ENCODE measurements at places on chromosomes 1 and 21.
A peak's percentile ranks its signal among the peaks of the same experiment; 100 is the strongest.

DNA sequence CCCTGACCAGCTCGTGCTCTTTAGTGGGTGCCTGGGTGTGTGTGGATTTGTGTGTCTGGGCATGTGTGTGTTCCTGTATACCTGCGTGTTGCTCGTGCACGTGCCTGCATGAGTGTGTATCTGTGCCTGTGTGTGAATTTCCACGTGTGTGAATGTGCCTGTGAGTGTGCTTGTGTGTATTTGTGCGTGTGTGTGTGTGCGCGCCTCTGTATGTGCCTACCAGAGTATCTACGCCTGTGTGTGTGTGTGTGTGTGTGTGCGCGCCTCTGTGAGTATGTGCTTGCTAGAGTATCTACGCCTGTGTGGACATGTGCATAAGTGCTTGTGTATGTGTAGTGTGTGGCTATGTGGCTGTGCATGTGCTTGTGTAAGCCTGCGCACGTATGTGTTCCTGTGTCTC lies 691 bp upstream of the SELENBP1 start:
- no peak for DNase-seq

DNA sequence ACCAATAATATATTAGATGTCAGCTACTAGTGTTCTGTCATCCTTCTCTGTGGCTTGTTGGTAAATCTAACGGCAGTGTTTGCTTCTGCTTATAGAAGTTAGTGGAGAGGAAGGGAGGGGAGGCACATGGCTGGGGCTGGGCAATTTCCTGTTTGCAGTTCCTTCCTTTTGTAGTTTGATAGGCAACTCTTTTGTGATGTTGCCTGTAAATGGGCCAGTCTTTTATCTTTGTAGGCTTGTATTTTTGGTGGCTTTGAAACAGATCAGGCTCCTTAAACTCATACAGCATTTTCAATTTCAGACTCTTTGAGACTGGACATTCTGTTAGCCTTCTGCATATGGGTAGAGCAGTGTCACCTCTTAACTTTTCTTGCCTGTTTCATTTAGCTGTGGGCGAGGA lies 48.1 kb downstream of the CDC14A start:
- DNase-seq = peak; percentile 21

- no peak for DNase-seq
These were observed 6.3 kb downstream of the KIF17 start for GRCh38 chr1:20711285-20712214.

DNA sequence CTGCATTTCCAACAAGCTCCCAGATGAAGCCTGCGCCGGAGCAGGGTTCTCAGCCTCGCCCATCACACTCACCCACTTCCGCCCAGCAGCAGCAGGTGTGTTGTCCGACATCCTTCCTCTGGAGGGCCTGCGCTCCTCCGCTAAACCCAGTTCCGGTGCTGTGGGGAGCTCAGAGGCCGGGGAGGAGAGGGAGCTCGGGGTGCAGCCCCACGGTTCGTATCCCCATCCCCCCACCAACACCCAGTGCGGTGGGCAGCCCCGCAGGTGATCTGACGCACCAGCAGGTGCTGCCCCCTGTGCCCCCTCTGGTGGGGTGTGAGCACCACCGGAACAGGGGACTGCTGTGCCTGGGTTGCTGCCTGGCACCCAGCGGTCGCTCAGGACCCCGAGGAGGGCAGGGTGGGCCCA lies 3.4 kb upstream of the PEX10 start:
- no peak for DNase-seq

DNA sequence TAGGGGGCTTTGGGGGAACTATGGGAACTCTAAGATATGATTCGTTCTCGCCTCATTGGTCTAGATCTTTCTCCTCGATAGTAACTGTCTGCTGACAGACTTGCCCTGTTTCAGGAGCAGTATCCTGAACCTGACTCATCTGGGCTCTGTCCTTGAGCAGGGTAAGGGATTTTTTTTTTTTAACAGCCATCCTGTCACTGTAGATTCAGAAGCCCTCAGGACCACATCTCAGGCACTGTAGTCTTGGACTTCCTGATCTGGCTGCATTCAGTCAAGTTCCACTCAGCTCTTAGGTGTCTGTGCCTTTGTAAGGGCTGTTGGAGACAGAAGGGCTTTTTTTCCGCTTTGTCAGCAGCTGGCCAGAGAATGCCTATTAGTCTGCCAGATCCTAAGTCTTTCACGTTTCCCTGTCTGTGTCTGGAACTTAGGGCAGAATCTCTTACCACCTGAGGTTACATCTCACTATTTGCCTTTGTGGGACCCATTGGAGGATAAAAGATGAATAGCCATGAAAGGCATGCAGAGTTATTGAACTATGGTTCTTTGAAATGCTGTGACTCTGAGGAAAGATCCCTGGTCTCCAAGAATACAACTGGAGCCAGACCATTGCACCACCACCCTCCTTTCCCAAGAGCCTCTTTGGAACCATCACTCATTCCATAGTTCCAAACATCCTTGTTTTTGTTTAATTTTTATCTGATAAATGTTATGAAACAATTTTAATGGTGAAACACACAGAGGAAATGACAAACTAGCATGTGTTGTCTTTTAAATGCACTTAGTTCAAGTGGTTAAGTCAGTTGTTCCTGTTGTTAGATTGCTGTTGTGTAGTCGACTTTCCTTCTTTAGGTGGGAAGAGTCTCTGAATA lies 49.7 kb upstream of the MACF1 start:
- no peak for DNase-seq

- no peak for DNase-seq
These were observed 135.5 kb downstream of the TGFB2 start for GRCh38 chr1:218480588-218481099.

Measured in stimulated activated CD8-positive, alpha-beta memory T cell treated with anti-CD3 and anti-CD28 coated beads, Interleukin-2, amount 100 ng/mL, for 48 hours (primary cell).